ENCODE measurements at places on chromosomes 3 and 15.

DNA sequence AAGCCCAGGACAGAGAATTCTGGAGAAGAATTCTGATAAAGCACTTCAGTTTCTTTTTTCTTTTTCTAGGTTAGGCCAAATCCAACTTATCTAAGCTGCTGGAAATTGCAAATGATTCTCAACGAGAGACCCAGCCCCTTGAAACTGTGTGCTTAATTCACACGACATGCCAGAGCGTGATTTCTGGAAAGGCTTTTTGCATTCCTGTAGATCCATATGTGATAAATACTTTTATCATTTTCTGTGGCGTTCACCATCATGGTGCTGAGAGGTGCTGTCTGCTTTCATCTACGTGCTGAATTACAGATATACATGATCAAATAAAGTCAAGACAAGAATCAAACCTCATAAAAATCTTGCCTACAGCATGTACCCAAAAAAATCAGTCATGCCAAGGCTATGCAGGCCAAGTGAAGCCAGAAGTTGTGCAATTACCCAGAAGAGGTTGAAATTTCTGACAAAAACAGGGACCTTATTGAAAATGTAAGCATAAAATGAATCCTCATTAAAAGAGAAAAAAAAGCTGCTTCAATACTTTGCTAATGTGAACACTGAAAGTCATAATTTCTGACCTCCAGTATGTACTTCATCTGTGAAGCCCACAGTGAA, 10.8 kb upstream of the MEF2A start:
- DNase-seq, result no peak

GRCh38 chr15:63699101-63699785, 102.1 kb downstream of the FBXL22 start:
- DNase-seq, result no peak

DNA sequence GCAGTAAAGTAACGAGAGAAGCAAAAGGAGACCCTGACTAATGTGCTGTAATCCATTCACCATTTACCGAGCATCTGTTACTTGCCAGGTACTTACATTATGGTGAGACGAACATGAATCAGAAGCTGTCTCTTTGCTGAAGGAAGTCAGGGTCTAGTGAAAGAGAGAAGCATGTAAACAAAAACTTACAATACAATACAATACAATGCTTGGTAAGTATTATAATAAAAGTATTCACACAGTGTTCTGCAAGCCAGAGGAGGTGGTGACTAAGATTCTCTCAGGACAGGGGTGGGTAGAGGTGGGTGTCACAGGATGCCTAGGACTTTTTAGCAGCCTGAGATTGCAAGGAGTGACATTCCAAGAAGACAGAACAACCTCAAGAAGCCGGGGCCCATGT, 50.2 kb upstream of the MGA start:
- DNase-seq, result no peak

- no peak for DNase-seq
Observed at GRCh38 chr3:25495726-25496253, 67.7 kb downstream of the RARB start.

- no peak for DNase-seq
Observed at GRCh38 chr3:52593103-52593502, 56.7 kb downstream of the UQCC5 start.

All from iPS-NIHi11 (cell line).